ENCODE measurements at places on chromosomes 1 and 21.

GRCh38 chr1:204565617-204566582 is 49.7 kb downstream of the MDM4 start:
- DNase-seq, result peak; percentile 85

- no peak for DNase-seq
These were observed 179.8 kb upstream of the DAB1 start for GRCh38 chr1:57603696-57604095.

DNA sequence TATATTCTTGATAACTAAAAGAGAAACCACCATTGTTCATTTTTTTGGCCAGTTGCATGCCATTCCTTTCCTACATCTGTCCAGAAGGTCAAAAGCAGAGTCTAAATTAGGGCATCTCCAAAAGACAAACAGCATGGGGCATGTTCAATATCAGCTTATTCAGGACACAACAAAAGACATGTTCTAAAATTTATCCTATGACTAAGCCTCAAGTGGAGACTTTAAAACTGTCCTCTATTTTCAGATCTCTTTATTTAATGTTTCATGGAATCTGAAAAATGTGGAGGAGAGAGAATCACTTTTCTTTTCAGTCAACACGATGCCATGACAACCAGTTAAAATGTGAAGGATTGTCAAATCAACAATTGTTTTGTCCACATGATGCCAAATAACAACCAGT is 303.4 kb upstream of the PRMT6 start:
- DNase-seq, result no peak

DNA sequence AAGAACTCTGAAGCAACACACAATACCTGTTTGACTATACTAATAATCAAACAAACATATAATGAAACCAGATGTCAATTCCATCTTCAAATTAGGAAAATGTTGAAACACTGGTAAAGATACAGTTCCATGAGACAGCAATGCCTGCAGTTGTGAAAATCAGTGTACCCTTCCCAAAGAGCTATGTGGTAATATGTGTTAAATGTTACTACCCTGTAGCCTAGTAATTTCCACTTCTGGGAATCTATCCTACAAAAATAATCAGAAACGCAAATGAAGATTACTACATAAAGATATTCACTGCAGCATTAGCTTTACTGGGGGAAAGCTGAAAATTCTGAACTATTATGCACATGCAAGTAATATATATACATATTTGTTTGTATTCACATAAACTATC is 16.9 kb downstream of the GLIS1 start:
- DNase-seq, result no peak

DNA sequence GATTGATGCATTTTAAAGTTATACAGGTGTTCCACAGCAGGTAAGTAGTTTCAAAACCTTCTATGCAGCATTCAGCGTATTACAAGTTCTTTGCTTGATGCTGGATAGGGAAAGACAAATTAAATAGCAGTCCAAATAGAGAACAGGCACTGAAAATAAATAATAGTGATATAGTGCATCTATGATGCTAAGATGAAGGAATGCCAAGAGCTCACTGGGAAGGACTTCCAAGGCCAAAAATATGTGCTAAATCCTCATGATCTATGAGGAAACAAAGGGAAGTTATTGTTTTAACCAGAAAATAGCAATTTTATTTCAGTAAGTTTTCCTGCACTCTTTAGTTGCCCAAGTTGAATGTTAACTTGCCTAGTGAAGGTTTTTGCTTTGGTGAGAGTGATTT is 127.8 kb upstream of the GREM2 start:
- DNase-seq, result no peak

- DNase-seq, result no peak
These were observed at the start of gene HEYL for GRCh38 chr1:39639305-39640130. Gene HEYL, minus strand, starts transcription at chr1:39639643. Its CDS starts 18 bp downstream, at chr1:39639625.

DNA sequence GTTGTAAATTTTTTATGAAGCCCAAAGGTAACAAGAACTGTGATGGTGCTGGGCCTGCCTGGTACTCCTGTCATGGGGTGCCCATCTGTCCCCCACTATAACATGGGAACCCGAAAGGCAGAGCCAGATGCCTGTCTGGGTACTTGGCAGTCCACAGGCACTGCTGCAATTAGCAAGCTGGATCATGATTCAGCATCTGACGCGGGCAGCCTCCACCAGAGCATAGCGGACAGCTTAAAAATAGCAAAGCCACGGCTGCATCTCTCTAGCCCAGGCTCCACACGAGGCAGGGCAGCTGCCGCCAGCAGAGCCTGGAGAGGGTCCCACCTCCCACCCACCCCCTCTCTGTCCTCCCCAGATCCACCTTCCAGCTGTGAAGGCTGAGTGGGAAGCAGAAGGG is 22.9 kb downstream of the SUSD4 start:
- DNase-seq, result no peak

DNA sequence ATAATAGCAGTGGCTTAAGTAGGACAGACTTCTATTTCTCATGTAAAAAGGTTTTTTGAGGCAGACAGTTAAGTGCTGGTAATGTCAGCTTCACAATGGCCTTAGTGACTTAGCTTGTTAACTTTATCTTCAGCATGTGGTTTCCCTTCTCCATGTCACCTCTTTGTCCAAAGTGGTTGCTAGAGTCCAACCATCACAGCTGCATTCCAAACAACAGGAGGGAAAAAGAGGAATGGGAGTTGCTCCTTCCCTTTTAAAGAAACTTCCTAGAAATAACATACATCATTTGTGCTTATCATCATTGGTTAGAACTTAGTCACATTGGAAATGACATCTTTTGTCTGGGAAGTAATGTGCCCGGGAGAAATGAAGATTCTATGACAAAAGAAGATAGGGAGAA is 9.9 kb downstream of the GSTM5 start:
- no peak for DNase-seq

DNA sequence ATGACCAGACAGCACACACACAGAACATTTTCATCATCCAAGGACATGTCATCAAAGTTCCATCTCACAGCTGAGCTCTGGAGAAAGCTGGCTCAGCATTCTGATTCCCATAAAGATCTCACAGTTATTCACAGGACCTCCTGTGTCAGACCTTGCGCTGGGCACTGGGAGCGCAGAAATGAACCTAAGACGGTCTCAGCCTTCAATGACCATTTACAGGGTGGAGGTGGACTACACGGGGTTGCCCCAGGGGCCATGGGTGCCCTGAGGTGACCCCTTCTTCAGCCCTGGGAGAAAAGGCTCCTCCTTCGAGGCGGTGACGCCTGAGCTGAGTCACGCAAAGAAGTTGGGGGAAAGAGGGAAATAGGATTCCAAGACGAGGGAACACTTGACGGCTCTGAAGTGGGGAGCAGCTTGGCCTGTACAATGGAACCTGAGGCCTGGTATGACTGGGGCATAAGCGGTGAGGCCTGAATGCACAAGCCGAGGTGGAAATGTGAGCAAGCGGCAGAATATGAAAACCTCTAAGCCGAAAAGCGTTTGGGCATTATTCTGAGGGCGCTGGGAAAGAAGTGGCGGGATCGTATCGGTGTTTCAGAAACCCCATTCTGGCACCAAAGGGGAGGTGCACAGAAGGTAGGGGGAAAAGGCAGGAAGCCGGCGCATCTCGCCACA is 797 bp downstream of the CC2D1B start:
- DNase-seq, result peak; percentile 17

DNA sequence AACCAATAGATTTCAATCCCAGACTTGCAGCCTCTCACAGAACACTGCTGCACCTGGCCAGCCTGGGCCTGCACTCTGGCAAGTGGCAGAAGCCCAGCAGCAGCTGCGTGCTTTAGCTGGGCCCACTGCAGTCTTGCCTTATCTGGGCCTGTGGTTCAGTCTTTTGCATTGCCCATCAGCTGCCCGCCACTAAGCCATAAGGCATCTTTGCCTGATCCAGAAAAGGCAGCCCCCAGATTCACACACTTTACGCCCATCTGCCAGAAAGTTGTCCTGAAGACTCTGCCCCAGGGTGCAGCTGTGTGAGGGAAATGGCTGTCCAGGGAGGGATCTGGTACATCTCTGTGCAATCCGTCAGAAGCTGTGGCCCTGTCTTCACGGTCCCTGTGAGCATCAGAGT is 217.0 kb downstream of the DNAH14 start:
- no peak for DNase-seq

GRCh38 chr1:9596415-9597123 is 7.9 kb downstream of the TMEM201 start:
- DNase-seq, result no peak

- no peak for DNase-seq
These were observed 38.9 kb upstream of the MAP10 start for GRCh38 chr1:232766241-232766890.

GRCh38 chr21:42479582-42479981 is 16.4 kb downstream of the RSPH1 start:
- no peak for DNase-seq

Measured in LNCaP clone FGC (cell line).